ENCODE measurements at places on chromosomes 12 and 14. TPM values are rescaled to one million over a fixed set of nuclear protein-coding genes. Genes with fewer than 3 reads are reported as not detected.

RERG gene
- total RNA-seq, result 5.2 TPM

NFKBIA gene
- total RNA-seq, result 1,916 TPM

TAS2R31 gene
- total RNA-seq, result 27.5 TPM

IGF1 gene
- total RNA-seq, result 4.5 TPM

SYNDIG1L gene
- not detected for total RNA-seq
